RKO (cell line): ENCODE measurements at places on chromosomes 16 and 17.

DNA sequence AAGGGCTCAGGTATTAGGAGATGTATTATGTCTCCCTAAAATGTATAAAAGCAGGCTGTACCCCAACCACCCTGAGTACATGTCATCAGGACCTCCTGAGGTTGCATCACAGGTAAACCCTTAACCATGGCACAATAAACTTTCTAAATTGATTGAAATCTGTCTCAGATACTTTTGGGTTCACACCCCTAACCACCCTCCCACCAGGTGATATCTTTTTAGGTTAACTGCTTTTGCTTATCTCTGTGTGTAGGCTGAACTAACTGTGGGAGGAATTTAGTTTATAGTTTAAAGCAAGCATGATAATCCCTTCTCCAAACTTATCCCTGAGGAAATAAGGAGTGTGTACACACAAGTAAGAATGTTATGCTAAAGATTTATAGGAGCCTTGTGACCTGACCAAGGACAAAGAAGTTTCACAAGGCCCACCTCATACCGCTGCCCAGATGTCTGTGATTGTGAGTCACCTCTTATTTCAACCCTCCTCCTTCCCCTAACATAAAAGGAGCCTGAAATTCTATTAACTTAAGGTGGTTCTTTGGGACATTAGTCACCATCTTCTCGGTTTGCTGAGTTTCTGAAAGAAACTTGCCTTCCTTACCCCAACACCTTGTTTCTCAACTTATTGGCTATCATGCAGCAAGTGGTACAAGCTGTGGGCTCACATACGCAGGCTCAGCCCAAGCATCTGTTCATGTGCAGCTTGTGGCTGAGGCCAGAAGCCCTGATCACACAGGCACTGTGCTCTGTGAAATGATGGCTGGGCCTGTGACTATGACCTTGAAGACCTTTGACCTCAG lies 11.3 kb downstream of the PRSS22 start:
- peak; percentile 21 for DNase-seq

DNA sequence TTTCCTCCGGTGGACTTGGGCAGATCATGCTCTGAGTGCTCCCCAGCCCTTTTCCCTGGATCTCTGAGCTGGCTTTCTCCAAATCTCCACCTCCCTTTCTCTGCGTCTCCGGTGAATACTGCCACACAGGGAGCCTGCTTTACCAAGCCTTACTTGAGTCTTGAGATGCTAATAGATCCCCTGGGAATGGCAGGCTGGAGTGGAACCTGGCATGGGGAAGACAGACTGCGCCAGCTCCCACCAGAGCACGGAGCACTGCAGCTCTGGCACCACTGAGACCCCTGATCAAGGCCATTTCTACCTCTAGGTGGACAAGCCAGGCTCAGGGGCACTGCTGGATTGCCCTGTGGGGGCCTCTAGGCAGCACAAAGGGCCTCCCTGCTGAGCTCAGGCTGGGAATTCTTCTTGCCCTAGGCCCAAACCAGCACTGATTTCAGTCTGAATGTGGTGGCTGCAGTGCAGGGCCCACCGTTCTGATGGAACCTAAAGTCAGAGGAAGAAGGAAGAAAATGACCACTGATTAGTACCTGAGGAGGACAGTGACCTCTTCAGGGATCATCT lies 74.3 kb upstream of the CRHR1 start:
- DNase-seq: no peak

GRCh38 chr17:20315311-20315710 lies 152.0 kb downstream of the LGALS9B start:
- DNase-seq: no peak

DNA sequence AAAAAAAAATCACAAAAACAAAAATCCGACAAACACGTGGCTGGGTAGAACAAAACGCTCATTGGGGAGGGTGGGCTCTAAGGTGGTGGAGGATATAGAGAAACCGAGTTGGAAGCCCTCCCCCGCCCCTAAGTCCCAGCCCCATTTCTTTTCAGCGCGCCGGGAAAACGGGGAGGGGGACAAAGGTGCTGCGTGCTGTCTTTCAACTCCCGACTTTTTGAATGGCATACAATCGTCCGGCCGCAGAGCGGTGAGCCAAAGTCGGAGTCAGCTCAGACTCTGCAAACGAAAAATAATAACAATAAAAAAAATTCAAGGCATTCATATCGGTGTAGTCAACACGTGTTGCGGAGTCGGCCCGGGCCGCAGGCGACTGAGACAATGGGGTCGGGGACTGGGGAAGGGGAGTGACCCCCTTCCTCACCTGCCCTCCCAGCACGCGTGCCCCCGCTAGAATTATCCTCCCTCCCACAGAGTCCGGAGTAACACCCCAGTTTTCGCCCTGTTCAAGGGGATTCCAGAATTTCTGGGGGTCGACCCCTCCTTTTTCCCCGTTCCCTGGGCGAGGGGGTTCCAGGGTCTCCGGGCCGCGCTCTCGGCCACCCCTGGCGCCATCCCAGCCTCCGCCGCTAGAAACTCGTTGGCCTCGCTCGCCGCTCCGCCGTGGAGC lies 1.7 kb upstream of the IGF2BP1 start:
- DNase-seq: no peak

GRCh38 chr17:12959441-12959840 lies 58.4 kb downstream of the ELAC2 start:
- no peak for DNase-seq

DNA sequence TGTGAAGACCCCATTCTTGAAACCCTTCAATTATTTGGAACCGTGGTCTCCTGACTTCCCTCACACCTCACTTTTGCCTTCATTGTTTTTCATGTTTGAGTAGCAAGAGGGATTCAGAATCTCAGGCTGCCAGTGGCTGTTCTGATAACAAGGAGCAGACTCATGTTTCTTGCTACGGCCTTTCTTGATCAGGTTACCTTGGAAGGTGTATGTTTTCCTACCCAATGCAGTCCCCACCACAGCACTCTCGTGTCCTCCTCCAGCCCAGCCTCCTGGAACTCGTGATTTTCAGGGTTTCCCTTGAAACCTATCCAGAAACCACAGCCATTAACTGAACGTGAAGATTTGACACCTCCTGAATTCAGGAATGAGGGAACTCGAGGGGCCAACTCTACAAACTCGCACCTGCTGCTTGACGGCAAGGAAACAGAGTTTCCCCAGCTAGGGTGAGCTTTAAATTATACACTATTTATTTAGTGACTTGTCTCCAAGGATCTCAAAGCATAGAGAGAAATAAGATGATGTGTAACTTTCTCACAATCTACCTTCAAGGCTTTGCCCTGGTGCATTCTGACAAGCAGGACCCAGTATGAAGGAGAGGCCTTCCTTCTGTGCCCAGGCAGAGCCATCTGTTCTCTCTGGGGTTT lies 1.6 kb downstream of the ZFHX3 start:
- no peak for DNase-seq

DNA sequence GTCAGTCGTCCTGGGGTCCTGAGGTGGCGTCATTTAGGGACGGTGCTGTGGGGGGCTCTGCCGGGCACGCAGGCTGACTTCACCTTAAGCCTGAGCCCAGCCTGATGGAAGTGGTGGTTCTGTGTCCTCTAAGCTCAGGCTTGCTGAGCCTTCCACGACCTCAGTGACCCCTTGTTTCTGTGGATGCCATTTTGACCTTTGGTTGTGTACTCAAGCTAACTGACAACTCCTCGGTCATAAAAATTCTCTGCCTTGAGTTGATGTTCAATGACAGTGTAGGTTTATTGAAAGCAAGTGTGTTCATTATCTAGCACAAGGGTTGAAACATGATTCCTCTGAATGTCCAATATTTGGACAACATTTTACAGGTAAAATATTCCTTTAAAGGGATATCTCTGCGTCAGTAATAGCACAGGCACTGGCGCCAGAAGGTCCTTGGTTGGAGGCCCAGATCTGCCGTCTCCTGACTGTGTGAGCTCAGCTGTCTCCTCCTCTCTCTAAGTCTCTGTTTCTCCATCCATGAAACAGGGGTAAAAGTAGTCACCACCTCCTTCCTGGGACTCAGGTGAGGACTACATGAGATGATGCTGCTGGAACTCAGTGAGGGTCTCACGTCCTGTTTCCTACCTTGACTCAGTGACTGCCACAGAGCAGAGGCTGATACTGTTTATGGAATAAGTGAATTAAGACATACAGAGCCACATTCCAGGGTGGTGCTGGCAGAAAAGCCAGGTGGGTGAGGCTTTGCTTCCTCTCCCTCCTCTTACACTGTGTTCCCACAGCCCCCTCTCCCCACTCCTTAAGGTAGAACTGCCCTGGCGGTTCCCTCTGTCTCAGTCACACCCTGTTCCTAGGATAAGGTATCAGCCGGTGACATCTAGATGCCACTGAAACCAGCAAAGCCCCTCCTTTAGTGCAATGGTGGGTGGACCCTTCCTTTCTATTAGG lies 75.7 kb downstream of the IRF8 start:
- DNase-seq: no peak

DNA sequence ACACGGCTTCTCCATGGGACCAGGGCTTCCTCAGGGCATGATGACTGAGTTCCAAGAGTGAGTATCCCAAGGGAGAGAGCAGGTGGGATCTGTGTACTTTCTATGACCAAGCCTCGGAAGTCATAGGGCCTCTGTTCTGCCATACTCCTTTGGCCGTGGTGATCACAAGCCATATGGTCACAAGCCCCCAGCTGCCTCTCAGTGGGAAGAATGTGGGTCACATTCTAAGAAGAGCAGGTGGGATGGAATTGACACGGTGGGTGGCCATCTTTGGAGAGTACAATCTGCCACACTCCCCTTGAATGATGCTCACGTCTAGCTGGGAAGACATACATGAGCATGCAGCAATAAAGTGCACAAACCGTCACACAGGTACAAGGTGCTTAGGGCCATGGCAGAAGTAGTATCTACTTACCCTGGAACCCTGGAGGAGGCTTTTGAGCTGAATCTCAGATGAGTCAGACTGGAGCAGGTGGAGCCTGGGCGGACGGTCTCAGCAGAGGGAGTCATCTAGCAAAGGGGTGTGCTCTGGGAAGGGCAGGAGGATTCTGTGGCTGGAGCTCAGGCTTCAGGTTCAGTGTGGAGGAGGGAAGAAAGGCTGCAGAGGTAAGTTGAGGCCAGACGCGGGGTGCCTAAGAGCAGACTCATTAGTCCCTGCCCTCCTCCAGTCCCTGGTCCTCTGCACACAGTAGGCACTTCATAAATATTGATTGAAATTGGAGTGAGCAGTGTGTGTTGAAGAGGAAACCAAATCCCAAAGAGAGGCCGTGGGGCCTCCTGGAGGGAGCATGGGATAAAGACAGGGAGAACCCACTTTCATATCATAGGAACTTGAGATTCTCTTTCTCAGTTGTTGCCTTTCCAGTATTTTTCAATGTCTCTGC lies 26.6 kb downstream of the GOSR2 start:
- peak; percentile 32 for DNase-seq

GRCh38 chr17:81537343-81537855 lies 9.2 kb downstream of the FSCN2 start:
- no peak for DNase-seq

- DNase-seq: no peak
Observed at GRCh38 chr16:782258-782657, 5.9 kb downstream of the RPUSD1 start.

GRCh38 chr17:15108992-15109391 lies 156.1 kb downstream of the PMP22 start:
- no peak for DNase-seq

DNA sequence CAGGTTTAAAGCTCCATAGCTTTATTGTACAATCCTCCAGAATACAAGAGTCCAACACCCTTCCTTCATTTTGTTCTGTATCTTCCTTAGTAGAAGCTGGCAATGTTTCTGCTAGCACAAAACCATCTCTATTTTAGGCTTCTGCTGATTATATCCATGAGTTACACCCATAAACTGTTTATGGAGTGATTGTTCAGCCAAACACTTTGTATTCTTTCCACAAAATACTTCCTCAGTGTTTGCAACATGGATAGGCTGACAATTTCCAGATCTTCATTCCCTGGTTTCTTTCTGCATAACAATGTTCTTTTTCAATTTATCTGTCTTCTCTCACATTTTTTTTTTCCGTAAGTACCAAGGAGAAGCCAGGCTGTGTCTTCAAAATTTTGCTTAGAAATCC lies 839.9 kb upstream of the CDH8 start:
- DNase-seq: no peak

DNA sequence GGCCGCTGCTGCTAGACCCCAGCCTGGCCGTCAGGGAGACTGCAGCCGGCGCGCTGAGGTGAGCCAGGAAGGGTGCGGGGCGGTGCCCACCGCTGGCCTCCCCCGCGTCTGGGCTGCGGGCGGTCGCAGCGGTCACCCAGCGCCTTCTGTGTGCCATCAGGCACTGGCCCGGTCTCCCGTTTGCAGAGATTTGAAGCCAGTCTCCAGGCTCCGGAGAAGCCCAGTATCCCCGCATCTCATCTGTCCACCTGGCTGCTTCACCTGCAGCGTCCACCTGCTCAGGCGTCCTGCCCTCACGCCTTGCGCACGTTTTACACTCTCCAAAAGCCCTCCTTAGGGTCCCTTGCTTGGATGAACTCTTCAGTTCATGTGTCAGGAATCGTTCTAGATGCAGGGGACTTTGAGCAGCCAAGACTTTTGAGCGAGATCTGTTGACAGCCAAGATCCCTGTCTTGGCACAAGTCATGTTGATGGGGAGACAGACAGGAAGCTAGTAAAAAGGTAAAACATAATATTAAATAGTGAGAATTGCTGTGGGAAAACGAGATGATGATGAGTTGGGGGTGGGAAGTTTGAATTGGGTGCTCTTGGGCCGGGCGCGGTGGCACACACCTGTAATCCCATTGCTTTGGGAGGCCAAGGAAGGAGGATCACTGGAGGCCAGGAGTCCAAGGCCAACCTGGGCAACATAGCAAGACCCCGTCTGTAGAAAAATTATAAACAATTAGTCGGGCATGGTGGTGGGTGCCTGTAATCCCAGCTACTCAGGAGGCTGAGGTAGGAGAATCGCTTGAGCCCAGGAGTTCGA lies 916 bp downstream of the HEATR3 start:
- no peak for DNase-seq

- no peak for DNase-seq
Observed at GRCh38 chr16:72493716-72494415, 321.9 kb upstream of the PMFBP1 start.

GRCh38 chr16:85309656-85310587 lies 197.7 kb upstream of the CIBAR2 start:
- DNase-seq: no peak

DNA sequence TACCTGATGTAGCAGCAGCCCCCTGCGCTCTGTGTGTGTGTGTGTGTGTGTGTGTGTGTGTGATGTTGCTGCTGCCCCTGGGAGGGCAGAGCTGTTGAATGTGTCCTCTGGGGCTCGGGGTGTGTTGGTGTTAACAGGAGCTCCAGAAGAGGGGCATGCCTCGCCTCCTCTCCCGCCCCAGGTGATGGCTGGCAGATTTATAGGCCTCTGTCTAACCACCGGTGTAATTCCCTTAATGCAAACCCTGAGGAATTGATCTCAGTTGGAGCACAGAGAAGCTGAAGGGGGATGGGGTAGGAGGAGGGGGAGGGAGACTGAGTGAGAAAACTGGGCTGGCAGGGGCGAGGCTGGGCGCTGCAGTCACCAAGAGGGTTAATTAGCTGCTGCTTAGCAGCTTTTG lies 10.0 kb downstream of the CACNA1G start:
- DNase-seq: no peak

GRCh38 chr16:82882226-82882625 lies 255.5 kb downstream of the CDH13 start:
- no peak for DNase-seq

- no peak for DNase-seq
Observed at GRCh38 chr17:4043862-4044261, 79.6 kb upstream of the ATP2A3 start.
